Astrocyte of the spinal cord (primary cell): ENCODE measurements at places on chromosomes 16 and 17.
A peak's percentile ranks its signal among the peaks of the same experiment; 100 is the strongest.

- peak; percentile 45 for DNase-seq
Observed at GRCh38 chr17:31740611-31741082, 118.4 kb downstream of the COPRS start.

DNA sequence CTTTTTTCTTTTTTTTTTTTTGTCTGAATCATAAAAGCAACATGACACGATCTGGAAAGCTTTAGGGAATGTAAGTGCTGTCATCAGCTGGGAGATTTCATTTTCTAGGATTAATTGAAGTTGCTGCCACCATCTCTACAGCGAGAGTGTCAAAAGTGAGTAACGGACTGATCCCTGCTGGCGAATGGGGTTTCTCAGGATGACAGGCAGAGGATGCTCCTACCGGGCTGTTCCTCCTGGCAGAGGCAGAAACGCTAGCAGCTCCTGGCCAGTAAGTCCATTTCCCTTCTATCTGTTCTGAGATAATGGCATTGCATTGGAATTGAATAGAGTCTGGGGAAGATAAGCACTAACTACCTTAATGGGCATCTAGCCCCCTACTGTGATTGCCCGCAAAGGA is 80.5 kb upstream of the KIFC3 start:
- peak; percentile 33 for DNase-seq

GRCh38 chr16:47728205-47728604 is 267.1 kb downstream of the PHKB start:
- DNase-seq: no peak

DNA sequence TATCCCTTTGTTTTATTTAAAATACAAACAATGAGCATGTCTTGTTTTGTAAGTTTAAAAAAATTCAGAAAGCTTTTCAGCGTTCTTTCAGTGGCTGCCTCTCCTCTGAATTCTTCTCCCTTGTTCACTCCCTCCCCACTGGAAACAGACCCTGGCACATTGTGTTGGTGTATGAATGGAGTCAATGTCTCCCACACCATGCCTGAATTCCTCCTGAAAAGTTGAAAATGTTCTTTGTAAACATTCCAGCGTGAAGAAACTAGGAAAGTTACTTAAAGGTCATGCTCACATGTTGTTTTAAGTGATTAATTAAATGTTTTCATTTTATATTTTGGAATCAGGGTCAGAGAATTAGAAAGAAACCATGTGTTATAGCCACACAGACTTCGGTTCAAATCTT is 136.9 kb upstream of the DYNLRB2 start:
- no peak for DNase-seq

DNA sequence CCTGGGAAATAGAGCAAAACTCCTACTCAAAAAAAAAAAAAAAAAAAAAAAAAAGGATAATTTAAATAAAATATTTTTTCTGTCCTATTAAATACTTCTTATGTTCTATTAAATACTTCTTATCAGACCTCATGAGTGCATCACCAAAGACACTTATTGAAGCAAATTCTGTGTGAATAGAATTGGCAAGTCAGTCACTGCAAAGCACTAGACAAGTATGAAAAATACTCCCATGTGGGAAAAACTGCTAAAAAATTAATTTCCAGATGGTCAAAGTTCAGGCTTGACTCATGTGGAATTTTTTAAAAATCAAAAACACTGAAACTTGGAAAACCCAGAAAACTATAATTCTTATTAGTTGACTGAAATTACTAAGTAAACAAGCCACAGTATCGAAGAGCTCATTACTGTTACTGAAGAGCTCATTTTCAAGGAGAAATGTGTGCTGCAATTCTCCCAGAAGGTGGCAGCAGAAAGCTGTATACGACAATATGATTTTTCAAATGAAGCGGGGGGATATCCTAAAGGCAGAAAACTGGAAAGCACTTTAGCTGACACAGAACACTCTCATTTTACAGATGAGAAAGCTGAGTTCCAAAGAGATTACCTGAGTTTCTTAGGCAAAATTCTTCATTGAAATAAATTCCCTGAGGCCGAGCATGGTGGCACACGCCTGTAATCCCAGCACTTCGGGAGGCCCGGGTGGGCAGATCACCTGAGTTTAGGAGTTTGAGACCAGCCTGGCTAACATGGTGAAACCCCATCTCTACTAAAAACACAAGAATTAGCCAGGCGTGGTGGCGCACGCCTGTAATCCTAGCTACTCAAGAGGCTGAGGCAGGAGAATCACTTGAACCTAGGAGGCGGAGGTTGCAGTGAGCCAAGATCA is 15.9 kb upstream of the FBXO47 start:
- peak; percentile 73 for DNase-seq
